ENCODE measurements at places on chromosomes 1 and 21.

DNA sequence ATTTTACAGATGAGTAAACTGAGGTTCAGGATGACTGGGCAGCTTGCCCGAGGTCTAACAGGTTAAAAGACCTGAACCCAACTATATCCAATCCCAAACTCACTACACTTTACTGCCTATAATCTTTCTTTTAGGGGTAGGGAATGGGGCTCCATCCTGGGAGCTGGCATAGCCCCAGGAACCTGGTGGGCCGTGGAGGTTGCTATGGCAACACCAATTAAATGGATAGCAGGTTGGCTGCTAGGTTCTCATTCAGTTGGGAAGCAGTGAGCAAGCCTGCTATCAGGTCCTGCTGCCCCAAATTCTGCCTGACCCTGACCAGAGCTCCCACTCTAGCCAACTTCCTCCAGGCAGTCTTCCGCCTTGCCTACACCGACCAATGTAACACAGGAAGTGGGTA is 40.9 kb downstream of the LRP8 start:
- no peak for DNase-seq

GRCh38 chr1:22292011-22292788 is 149.3 kb upstream of the WNT4 start:
- DNase-seq, result no peak

DNA sequence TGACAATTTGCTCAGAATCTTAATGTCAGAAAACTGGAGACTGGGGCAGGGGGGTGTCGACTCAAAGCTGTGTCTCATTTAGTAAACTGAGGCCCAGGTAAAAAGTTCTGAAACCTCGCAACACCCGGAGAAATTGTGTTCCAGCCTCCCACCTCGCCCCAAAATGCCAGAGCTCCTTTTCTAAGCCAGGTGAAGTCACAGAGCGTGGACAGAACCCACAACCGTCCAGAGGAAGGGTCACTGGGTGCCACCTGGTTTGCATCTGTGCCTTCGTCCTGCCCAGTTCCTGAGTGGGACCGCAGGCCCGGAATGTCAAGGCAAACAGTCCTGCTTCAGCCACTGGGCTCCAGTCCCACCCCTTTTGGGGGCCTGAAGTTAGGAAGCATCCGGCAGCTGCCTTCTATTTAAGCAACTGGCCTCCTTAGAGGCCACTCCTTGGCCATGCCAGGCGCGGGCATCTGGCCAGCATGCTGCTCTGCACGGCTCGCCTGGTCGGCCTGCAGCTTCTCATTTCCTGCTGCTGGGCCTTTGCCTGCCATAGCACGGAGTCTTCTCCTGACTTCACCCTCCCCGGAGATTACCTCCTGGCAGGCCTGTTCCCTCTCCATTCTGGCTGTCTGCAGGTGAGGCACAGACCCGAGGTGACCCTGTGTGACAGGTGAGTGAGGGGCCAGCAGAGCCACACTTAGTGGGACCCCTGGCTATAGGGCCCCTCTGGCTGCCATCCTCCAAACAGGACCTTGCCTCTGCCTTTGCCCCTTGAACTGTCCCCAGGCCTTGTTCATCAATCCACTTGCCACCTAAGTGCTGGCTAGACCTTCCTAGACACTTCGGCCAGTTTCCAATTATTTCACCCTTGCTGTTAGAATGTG is at the start of gene TAS1R1:
TAS1R1 (plus strand) TSS at position 401 of the 872 bp plus-strand sequence; CDS start at position 468, 67 bp downstream.
- DNase-seq, result no peak

GRCh38 chr1:211870156-211870555 is 39.6 kb upstream of the LPGAT1 start:
- no peak for DNase-seq

- DNase-seq, result no peak
Observed at GRCh38 chr1:27643600-27644368, 8.8 kb upstream of the FGR start.

- no peak for DNase-seq
Observed at GRCh38 chr1:87642581-87643221, 314.0 kb downstream of the LMO4 start.

DNA sequence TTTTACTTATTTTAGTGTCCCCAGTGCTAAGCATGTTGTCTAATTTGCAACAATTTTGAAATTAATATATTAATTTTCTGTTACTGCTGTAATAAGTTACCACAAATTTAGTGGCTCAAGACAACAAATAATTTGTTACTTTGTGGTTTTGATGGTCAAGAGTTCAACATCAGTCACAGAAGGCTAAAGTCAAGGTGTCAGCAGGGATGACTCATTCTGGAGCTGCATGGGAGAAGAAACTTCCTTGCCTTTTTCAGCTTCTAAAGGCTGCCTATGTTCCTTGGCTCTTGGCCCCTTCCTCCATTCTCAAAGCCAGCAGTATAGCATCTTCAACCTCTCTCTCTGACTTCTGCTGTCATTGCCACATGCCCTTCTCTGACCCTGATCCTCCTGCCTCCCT is 271.8 kb downstream of the HLX start:
- DNase-seq, result no peak

- DNase-seq, result peak; percentile 69
Observed at GRCh38 chr1:9902060-9902452, 8.0 kb downstream of the CTNNBIP1 start.

- DNase-seq, result no peak
Observed at GRCh38 chr1:206829875-206830274, 35.5 kb upstream of the IL20 start.

DNA sequence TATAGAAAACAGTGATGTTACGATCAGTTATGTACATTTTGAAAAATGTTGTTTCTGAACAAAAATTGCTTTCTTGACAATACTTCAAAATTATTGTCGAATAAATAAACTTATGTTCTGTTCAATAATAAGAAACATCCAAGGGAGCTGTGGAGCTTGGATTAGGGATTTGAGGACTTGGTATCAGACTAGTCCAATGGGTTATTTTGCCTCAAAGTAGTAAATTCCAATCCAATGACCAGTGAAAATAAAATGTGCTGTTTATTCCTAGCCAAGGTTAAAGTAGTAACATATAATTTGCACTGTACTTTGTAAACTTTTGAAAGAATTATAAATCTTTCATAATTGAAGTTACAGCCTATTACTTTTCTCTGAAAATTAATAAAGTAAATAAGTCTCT is 79.1 kb upstream of the IVNS1ABP start:
- no peak for DNase-seq

DNA sequence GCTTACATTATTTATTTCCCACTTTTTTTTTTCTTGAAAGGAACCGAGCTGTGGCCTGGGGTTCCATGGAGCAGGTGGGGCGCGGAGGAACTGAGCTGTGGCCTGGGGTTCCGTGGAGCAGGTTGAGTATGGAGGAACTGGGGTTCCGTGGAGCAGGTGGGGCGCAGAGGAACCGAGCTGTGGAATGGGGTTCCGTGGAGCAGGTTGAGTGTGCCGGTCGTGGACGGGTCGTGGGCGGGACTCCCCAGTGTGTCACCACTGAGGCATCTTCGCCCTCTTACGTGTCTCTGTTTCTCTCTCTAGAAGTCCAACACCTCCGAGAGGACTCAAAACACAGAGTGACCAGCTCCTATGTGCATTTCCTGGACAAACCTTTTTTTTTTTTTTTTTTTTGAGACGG is 1.2 kb upstream of the SCNN1D start:
- no peak for DNase-seq

DNA sequence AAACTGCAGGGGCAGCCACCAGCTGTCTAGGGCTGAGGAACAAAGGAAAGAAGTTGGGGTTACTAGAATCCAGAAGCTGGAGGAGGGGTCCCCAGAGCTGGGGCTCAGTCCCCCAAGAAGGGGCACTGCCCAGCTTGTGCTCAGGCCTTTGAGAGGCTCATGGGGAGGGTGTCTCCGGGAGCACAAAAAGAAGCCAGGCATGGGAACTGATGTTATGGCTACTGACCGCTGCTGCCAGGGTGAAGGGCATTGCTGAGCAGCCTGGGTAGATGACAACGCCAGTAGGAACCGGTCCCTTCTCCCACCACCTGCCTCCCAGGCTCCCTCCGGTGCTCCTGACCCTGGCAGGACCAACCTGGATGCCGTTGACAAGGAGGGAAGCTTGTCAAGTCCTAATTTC is 762.5 kb upstream of the TPTE start:
- DNase-seq, result no peak

- no peak for DNase-seq
Observed at GRCh38 chr1:198563583-198563982, 23.1 kb upstream of the ATP6V1G3 start.

GRCh38 chr21:45261093-45261492 is 26.6 kb downstream of the POFUT2 start:
- DNase-seq, result no peak

DNA sequence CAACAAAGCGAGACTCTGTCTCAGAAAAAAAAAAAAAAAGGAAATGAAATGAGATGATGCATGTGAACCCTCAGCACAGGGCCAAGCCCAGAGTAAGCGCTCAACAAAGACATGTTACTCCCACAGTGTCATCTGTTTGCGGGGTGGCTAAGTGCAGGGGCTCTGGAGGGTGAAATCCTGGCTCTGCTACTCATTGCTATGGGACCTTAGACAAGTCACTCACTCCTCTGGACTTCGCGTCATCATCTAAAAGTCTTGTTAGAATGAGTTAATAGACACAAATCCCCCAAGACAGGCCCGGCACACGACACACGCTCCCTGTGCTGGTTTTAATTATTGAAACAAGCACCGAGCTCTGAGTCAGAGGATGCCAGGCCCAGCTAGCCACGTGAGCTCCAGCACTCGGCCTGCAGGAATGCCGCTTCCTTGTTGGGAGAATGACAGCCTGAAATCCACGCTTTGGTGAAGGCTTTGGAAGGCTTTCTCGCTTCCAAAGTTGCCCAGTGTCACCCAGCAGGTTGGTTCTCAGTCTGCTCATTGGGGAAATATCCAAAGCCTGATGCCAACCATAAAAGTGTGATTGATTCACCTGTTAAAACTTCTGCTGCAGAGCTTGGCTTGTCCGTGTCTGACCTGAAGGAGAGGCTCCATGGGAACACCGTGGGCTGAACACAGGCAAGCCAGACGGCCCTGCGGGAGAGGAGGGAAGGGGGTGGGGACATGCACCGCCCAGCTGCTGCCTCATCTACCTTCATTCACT is 36.7 kb upstream of the TARDBP start:
- no peak for DNase-seq

GRCh38 chr1:201015551-201016091 is 7.9 kb downstream of the KIF21B start:
- no peak for DNase-seq

GRCh38 chr1:42046761-42047507 is 106.3 kb upstream of the GUCA2B start:
- DNase-seq, result no peak

GRCh38 chr1:55610203-55610602 is 395.0 kb upstream of the USP24 start:
- DNase-seq, result no peak

DNA sequence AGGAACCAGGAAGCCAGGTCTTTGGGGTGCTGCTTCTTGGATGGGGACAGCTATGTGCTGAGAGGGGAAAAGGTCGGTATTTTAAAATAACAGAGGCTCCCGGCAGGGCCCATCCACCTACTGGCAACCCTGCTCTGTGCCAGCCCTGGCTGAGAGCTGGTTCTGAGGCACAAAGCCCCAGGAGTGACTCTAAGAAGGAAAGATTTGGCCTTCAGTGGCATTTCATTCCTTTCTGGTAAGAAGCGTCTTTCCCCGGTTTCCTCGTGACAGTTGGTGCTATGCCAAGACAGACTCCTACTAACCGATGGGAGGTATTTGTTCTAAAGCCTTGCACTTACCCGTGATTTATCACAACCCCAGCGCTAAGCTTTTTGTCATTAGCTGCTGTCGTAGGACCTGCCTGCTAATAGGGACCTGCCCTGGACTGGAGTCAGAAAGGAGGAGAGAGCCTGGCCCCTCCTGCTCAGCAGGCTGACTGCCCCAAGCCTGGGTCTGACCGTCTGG is 123.1 kb upstream of the ADAR start:
- DNase-seq, result peak; percentile 14

DNA sequence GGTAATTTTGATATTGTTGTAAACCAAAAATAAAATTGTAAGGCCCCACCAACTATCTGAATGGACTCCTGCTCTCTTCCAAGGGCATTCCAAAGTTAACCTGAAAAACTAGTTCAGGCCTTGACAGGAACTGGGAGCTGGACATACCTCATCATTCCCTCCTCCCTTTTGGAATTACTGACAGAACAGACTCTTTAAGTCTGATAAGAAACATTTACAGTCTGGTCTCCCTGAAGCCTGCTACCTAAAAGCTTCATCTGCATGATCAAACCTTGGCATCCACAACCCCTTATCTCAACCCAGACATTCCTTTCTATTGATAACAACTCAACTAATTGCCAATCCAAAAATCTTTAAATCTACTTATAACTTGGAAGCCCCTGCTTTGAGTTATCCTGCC is 123.8 kb downstream of the TLR5 start:
- no peak for DNase-seq

DNA sequence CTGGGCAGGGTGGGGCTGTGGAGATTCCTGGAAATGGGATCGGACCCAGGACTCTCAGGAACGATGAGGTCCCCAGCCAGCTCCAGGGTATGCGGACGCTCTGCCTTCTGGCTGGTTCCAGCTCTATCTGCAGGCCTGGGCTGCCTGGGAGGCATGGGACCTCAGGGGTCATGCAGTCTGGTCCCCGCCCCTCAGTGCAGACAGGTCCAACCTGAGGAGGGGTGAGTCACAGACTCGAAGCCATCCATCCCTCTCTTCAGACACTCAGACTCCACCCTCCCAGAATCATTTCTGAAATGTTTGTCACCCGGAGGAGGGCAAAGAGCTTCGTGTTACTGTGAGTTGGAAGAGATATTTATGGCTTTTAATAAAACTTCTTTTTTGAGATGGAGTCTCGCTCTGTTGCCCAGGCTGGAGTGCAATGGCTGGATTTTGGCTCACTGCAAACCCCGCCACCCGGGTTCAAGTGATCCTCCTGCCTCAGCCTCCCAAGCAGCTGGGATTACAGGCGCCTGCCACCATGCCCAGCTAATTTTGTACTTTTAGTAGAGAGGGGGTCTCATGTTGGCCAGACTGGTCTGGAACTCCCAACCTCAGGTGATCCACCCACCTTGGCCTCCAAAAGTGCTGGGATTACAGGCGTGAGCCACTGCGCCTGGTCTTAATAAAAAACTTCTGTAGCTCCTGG is 5.9 kb upstream of the MYOM3 start:
- no peak for DNase-seq

- DNase-seq, result no peak
Observed at GRCh38 chr1:236472850-236473788, 50.7 kb upstream of the LGALS8 start.

- no peak for DNase-seq
Observed at GRCh38 chr1:162548170-162548569, 13.4 kb upstream of the UAP1 start.

DNA sequence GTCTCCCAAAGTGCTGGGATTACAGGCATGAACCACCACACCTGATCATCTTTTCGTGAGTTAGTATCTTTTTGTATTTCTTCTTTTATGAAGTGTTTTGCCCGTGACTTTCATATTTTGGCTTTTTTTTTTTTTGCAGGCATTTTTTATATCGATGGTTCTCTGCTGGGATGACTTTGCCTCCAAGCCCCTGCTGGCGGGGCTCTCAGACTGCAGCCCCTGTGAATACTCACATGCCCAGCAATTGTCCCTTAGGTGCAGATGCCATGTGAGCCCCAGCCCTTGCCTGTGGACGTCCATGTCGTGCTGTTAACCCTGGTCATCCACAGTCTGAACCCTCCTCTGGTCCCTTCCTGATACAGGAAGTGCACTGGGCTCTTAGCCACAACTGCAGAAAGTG is 21.7 kb downstream of the CRYAA start:
- no peak for DNase-seq

GRCh38 chr1:154423304-154423987 is 18.3 kb downstream of the IL6R start:
- DNase-seq, result no peak

Data from NCI-H446 (cell line).